ENCODE measurements at places on chromosomes 1 and 21. TPM values are rescaled to one million over a fixed set of nuclear protein-coding genes. Genes with fewer than 3 reads are reported as not detected.

DNA sequence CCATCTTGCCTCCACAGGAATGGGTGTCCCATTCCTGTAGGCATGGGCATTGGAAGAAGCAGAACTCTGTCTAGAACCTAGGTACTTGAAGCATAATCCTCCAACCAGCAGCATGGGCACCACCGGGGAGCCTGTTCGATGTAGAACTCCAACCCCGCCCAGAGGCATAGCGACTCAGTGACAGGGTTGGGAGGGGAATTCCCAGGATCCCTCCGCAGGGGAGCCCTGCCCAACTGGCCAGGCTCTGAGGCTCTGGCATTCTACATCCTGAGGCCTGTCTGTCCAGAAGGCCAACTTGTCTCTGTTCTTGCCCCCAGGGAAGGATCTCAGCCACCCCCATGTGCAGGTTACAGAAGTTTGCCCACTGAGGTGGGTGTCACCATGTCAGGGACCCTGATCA is 38.2 kb downstream of the CACNA1S start:
- DNase-seq: no peak

Gene BSND
- total RNA-seq: not detected

- no peak for DNase-seq
Measured at GRCh38 chr1:161899091-161899490, 124.6 kb downstream of the OLFML2B start.

- DNase-seq: no peak
Measured at GRCh38 chr1:41648844-41649243, 164.4 kb upstream of the EDN2 start.

- DNase-seq: peak; percentile 10
Measured at GRCh38 chr1:151939779-151940178, 30.5 kb upstream of the THEM4 start.

DNA sequence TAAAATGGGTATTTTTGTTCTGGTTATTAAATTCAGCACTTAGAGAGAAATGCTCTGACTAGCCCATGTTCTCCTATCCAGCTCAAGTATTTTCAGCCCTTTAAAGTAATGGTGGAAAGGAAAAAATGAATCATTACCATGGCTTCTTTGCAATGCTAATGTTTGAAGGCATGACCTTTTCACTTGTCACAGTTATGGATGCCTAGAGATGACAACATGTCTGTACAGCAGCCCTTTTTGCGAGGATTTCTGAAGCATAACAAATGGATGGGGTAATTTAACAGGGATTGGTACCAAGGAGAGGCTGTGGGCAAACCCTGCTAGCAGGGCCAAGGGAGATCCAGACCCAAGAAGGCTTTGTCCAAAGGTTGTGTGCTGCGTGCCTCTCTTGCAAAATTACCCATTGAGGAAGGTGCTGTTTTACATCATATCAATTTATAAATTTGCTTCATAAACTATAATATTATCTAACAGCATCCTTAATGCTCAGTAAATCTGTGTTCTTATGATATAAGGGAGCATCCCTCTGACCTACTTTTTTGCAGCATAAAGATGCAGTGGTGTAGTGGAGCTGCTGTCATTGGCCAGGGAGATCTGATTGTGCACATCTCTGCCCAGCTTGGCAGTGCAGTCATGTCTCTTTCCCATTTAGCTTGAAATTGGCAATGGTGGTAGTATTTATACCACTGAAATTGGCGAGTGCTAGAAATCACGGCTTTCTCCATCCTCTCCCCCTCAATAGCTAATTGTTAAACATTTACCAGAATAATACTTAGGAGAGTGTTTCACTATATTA is 327.1 kb downstream of the PCP4 start:
- DNase-seq: no peak
